ENCODE measurements at places on chromosomes 3 and 15.

GRCh38 chr15:32864841-32865240 lies 147.0 kb downstream of the GREM1 start:
- peaks cover 29% of the 10 kb centered on the region for H3K36me3 ChIP-seq
- DNase-seq, result no peak
- H3K4me1 ChIP-seq, result peaks cover 88% of the 10 kb centered on the region
- peaks cover 2% of the 10 kb centered on the region for H3K27me3 ChIP-seq
- H3K27ac ChIP-seq, result peak overlapping the region; percentile 47

DNA sequence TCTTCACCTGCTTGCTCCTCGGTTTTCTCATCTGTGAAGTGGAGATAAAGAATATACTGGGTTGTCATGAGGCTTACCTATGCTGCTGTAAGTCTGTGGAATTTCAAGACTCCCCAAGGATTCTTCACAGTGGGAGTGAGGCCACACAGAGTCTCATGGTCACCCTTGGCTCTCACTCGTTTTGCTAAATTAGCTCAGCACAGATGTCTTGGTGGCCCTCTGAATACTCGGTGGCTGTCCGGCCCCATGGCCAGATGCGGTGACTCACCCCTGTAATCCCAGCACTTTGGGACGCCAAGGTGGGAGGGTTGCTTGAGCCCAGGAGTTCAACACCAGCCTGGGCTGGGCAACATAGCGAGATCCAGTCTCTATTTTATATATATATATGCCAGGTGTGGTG lies 5.0 kb upstream of the CHCHD6 start:
- H3K36me3 ChIP-seq, result 0 out of 2 replicates have a peak, but pooled peaks cover 5% of the 10 kb centered on the region
- DNase-seq, result no peak
- peaks cover 40% of the 10 kb centered on the region for H3K27me3 ChIP-seq
- no peak overlapping the region for H3K4me3 ChIP-seq

- peaks cover 7% of the 10 kb centered on the region for H3K4me1 ChIP-seq
- no peak overlapping the region for H3K4me3 ChIP-seq
- H3K27ac ChIP-seq, result no peak overlapping the region
- no peak for DNase-seq
- peaks cover 6% of the 10 kb centered on the region for H3K36me3 ChIP-seq
Measured at GRCh38 chr15:84835661-84836337, 18.6 kb downstream of the ALPK3 start.

GRCh38 chr3:15810702-15811101 lies 12.9 kb upstream of the ANKRD28 start:
- H3K36me3 ChIP-seq, result peaks cover 4% of the 10 kb centered on the region
- H3K4me3 ChIP-seq, result no peak overlapping the region
- peak overlapping the region; percentile 55 for H3K27ac ChIP-seq
- no peak for DNase-seq

DNA sequence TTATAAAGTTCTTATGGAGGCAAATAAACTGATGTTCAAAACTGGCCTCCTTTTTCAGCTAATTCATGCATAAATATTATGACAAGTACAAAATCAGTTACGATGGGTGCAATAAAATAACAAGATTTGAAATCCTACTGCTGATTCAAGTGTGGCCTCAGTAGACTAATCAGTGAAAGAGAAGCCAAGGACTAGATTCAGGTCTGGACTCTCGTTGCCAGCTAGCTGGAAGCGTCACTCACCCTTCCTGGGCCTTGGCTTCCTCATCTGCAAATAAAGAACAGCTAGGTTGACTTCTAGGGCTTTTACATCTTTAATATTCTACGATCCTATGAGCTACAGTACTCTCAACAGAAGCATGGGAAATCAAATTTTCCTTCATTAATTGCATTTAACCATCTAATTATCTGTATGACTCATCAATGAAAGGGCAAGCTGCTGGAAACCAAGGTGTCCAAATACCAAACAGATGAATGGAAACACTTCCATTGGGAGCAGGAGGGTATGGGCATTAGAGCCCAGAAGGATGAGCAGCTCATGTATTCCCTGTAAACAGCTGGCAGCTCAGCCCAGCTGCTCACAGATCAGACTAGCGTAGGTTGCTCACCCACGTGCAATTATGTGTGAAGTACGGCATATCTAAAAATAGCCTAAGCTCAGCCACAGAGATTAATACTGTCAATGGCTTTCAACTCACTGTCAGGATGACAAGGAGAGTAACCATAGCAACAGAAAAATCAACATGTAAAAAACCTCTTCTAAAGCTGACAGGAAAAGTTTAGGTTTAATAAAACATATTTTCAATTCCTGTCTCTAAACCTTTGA lies 294.8 kb downstream of the PLCL2 start:
- no peak overlapping the region for H3K4me3 ChIP-seq
- no peaks in the 10 kb centered on the region for H3K27me3 ChIP-seq
- no peak overlapping the region for H3K27ac ChIP-seq
- H3K4me1 ChIP-seq, result peaks cover 41% of the 10 kb centered on the region

DNA sequence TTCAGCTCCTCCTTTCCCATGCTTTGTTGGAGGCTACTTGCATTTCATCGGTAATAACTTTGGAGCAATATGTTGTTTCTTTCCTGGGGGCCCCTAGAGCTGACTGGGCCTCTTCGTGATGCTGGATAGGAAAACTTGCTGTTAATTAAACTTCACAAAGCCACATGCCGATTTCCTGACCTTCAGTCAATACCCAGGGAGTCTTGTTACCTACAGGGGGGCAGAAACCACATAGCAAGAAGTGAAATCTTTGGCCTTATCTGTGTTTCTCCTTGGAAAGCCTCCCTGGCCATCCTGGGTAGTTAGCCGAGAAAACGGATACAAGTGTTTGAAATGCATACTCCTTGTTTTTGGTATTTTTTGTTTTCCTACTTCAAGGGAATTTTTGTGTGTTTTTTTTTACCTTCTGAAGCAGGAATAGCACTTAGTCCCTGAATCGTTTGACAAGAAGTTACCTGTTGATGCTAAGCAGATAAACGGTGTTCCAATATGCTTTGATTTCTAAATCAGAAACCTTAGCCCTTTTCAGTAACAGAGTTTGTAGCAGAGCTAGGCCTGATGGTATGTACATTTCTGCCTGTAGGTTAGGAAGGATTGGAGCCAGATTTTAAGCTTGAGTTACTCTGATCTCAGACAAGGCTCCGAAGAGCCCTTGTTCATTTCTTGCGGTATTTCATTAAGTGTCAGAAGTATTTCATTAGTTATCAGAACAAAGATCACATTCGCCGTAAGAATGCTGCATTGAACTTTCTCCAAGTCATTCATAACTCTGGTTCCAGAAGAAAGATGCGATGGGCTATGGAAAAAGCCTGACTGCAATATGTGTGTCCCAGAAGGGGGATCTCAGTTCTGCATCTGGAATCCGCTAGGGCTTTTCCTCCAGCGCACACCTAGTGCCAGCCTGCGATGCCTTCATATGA lies 111.5 kb downstream of the THSD4 start:
- H3K27me3 ChIP-seq, result peaks cover 3% of the 10 kb centered on the region
- peaks cover 26% of the 10 kb centered on the region for H3K36me3 ChIP-seq
- no peak overlapping the region for H3K4me3 ChIP-seq

- H3K36me3 ChIP-seq, result peaks cover 27% of the 10 kb centered on the region
- peaks cover 31% of the 10 kb centered on the region for H3K4me1 ChIP-seq
- H3K27ac ChIP-seq, result peak within 1 kb of the TSS; percentile 98
- peak within 1 kb of the TSS; percentile 93 for H3K4me3 ChIP-seq
Measured at GRCh38 chr3:122415762-122416654, at the start of gene WDR5B. Gene WDR5B, minus strand, starts transcription at chr3:122416062. Its CDS starts 534 bp downstream, at chr3:122415528.

DNA sequence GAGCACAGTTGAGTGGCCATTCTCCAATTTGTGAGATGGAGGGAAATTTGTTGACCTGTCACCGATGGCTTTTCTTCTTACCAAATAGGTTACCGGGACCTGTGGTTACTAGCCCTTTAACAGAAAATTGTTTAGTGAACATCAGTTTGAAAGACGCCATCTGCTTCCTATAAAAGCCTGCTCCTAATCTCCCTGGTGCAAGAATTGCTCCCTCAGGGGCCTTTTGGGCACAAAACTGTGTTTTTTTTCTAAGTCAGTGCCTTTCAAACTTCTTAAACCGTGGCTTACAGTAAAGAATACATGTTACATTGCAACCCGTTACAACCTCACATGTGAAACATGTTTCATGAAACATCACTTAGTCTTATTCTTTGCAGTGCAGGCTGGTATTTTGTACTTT lies 15.0 kb downstream of the CACNA2D3 start:
- no peak for DNase-seq
- H3K27me3 ChIP-seq, result no peaks in the 10 kb centered on the region
- H3K4me1 ChIP-seq, result no peaks in the 10 kb centered on the region
- no peak overlapping the region for H3K27ac ChIP-seq
- H3K36me3 ChIP-seq, result no peaks in the 10 kb centered on the region

DNA sequence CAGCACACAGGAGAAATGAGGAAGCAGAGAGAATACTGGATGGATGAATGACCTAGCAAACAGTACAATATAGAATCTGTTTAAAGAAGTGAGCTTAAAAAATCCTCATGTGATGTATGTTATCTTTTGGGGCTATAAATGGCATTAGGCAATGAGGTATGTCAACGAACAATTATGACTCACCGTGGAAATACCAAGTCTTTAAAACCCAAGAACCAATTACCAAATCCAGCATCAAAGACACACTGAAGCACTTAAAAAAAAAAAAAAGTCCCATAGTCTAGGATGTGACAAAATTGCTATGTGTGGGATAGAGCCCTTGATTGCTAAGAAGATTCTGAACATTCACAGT lies 36.3 kb upstream of the HERC1 start:
- H3K36me3 ChIP-seq, result no peaks in the 10 kb centered on the region
- peaks cover 10% of the 10 kb centered on the region for H3K27me3 ChIP-seq
- H3K4me3 ChIP-seq, result no peak overlapping the region
- H3K27ac ChIP-seq, result no peak overlapping the region

GRCh38 chr3:102237181-102237580 lies 197.6 kb upstream of the ZPLD1 start:
- H3K27me3 ChIP-seq, result peaks cover 14% of the 10 kb centered on the region
- peaks cover 8% of the 10 kb centered on the region for H3K4me1 ChIP-seq
- H3K4me3 ChIP-seq, result no peak overlapping the region
- no peaks in the 10 kb centered on the region for H3K36me3 ChIP-seq
- DNase-seq, result no peak

DNA sequence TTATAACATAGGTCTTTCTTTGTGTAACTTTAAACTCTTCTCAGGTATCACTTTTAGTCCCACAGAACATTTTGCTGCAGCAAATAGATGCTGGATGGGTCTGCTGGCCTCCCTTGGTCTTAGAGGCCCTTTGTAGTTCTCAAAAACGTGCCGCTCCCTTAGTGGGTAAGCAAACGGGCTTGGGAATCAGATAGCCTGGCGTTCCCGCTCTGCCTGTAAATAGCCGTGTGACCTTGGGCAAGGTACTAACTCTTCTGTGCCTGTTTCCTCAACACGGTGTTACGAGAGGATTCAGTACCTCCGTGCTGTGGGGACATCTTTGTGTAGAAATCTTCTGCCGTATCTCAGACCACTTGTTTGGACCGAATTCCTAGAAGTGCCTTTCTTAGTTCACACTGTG lies 64.4 kb downstream of the DNAJB8 start:
- H3K36me3 ChIP-seq, result no peaks in the 10 kb centered on the region
- no peaks in the 10 kb centered on the region for H3K4me1 ChIP-seq
- H3K27me3 ChIP-seq, result peaks cover 6% of the 10 kb centered on the region
- DNase-seq, result no peak
- no peak overlapping the region for H3K27ac ChIP-seq
- H3K4me3 ChIP-seq, result no peak overlapping the region

GRCh38 chr3:106183762-106184391 lies 315.1 kb upstream of the CBLB start:
- H3K4me3 ChIP-seq, result no peak overlapping the region
- no peaks in the 10 kb centered on the region for H3K36me3 ChIP-seq
- H3K27ac ChIP-seq, result no peak overlapping the region
- DNase-seq, result peak; percentile 71
- H3K27me3 ChIP-seq, result no peaks in the 10 kb centered on the region

- no peak for DNase-seq
- no peaks in the 10 kb centered on the region for H3K36me3 ChIP-seq
- H3K27me3 ChIP-seq, result peaks cover 11% of the 10 kb centered on the region
- H3K4me3 ChIP-seq, result no peak overlapping the region
- no peak overlapping the region for H3K27ac ChIP-seq
Measured at GRCh38 chr3:10695595-10696285, 120.3 kb upstream of the SLC6A11 start.

DNA sequence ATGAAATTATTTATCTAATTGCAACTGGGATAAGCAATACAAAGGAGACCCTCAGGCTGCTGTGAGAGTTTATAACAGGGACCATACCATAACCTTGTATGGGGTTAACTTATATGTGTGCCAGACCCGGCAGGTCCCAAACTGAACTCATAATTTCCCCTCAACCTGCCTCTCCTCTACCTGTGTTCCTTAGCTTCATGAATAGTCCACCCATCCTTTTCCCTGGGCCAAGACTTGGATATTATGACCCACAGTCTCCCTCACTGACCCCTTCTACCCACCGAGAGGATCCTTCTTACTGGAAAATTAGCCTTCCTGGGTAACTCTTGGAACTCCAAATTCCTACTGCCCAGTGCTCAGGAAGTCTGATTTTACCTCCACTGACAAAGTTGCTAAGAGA lies 3.4 kb upstream of the TSPAN3 start:
- H3K4me1 ChIP-seq, result peaks cover 19% of the 10 kb centered on the region
- no peak overlapping the region for H3K27ac ChIP-seq
- DNase-seq, result no peak
- no peaks in the 10 kb centered on the region for H3K36me3 ChIP-seq
- H3K4me3 ChIP-seq, result no peak overlapping the region

GRCh38 chr15:70195587-70196305 lies 98.0 kb upstream of the TLE3 start:
- H3K4me1 ChIP-seq, result peaks cover 16% of the 10 kb centered on the region
- peaks cover 32% of the 10 kb centered on the region for H3K27me3 ChIP-seq
- peak overlapping the region; percentile 73 for H3K27ac ChIP-seq
- H3K4me3 ChIP-seq, result no peak overlapping the region

GRCh38 chr3:177611752-177612334 lies 414.6 kb upstream of the TBL1XR1 start:
- H3K27ac ChIP-seq, result no peak overlapping the region
- H3K4me3 ChIP-seq, result no peak overlapping the region
- H3K4me1 ChIP-seq, result peaks cover 11% of the 10 kb centered on the region
- H3K36me3 ChIP-seq, result no peaks in the 10 kb centered on the region
- no peaks in the 10 kb centered on the region for H3K27me3 ChIP-seq

DNA sequence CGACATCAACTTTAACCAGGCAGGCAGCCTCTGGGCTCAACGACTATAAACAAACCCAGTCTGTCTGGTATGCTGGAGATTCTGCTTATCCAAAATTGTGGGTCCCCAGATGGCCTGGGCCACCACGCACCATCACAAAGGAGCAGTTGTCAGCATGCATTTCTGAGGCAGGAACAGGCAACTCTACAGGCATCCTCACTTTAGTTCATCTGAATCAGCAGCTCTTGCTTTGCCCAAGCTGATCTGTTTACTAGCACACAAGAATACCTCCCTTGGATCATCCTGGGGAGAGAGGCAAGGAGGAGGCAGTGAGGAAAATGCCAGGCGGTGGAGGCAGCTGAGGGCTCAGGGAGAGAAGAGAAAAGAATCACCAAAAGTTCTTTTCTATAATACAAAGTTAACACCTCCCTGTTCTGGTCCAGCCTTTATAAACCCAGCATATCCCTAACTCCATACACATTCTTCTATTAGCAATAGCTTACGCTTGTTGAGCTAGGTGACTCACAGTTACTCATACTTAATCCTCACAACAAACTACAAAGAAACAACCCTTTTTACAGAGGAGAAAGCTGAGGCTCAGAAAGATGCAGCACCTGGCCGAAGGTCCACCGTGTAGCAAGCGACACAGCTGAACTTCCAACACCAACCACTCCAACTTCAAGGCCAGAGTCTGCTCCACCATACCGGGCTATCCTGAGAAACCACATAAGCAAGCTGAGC lies 33.6 kb downstream of the ZDHHC3 start:
- peak overlapping the region; percentile 76 for H3K27ac ChIP-seq
- peaks cover 22% of the 10 kb centered on the region for H3K4me1 ChIP-seq
- H3K4me3 ChIP-seq, result no peak overlapping the region
- H3K36me3 ChIP-seq, result peaks cover 14% of the 10 kb centered on the region
- peak; percentile 70 for DNase-seq
- no peaks in the 10 kb centered on the region for H3K27me3 ChIP-seq
